ENCODE measurements at places on chromosomes 16 and 17.

DNA sequence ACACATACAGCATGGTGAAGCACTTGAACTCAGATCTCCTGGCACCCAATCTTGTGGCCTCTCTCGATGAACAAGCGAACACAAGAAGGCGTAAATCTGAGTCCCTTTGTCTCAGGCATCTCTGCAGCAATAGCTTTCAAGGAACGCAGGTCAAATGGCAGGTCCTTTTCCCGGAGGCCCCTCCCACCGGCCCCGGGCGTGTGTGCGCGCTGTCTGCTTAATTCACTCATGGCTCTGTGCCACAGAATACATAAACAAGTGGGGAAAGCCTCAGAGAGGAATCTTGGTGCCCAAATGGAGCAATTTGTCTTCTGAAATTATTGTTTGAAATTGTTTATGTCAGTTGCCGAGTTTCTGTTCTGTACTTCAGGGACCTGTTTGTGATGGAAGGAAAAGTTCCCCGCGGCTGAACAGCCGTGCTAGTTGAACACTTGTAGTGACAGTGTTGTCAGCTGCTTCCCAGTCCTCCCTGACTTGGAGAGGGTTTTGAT, 14.8 kb downstream of the MYOCD start:
- DNase-seq, result no peak

DNA sequence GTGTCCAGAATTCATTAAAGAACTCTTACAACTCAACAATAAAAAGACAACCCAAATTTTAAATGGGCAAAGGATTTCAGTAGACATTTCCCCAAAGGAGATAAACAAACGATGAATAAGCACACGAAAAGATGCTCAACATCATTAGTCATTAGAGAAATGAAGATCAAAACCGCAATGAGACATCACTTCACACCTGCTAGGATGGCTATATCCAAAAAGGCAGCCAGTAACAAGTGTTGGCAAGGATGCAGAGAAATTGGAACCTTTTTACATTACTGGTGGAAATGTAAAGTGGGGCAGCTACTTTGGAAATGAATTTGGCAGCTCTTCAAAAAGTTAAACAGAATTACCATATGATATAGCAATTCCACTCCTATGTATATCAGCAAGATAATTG, 42.0 kb downstream of the PITPNM3 start:
- DNase-seq, result no peak

DNA sequence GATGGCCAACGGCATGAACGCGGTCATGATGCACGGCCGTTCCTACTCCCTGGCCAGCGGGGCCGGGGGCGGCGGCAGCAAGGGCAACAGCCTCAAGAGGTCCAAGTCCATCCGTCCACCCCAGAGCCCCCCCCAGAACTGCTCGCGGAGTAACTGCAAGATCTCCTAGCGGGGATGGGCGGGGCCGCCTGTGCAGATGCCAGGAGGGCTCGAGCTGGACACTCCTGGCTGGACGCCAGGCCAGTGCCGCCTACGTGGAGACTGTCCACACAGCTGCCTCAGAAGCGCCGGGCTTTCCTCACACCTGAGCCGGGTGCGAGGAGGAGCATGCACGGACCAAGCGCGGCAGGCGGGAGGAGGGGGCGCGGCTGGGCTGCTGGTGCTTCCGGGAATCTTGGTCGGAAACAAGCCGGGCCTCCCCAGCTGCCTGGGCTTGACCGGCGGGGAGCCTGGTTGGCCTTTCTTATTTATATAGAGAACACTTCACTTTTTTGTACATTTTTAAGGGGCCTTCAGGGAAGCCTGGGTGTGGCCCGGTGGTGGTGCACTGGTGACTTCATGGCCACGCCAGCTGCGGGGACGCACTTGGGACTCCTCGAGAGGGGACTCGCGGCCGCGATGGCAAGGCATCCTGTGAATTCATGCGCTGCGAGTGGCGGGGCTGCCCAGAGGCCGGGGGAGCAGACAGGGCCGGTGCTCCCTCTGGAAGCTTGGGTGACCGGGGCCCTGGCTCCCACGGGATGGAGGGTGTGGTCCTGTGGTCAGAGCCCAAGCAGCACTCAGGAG, 3.1 kb upstream of the WFIKKN1 start:
- no peak for DNase-seq

DNA sequence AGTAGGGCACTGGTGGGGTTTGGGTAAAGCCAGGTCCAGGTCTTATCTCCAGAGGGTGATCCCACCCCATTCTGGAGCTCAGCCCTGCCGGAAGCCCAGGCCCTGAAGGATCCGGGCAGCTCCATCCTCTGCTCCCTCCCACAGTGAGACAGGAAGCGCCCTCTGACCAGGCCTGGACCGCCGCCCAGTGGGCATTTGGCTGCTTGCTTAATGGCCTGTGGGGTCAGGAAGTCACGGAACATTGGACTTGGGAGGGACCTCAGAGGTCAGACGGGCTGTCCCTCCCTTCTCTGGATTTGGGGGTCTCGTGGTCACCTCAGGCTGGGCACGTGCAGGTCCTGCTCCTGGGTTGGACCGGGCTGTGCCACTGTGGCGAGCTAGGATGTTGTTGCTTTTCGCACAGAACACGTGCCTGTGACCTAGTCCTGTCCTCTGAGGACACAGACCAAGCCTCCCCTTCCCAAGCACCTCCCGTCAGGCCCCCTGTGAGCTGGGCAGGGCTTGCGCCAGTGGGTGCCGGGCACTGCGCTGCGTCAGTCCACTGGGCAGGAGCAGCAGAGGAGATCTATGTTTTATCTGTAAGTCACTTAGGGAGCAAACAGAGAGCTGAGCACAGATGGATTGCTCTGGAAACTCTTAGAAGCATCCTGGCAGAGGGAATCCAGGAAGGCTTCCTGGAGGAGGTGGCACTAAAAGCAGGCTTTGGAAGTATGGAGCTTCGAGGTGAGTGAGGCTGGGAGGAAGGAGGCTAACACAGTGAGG, 49.4 kb upstream of the GSE1 start:
- DNase-seq, result peak; percentile 57

DNA sequence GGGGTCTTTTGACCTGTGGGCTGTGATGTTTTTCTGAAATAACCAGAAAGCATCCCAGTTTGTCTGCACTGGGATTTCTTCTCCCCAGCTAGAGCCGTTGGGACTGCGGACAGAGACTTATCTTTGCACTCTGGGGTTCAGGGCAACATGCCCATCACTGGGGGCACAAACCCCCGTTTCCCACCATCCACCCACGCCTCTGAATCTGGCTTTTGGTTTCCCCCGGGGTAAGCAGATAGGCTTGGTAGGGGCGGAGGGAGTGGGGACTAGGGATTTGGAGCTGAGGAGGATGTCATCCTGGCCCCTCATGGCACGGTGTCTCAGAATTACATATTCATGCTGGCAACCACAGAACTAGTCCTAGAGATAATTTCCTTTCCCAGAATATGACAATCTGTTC, 68.6 kb downstream of the CCDC182 start:
- no peak for DNase-seq

GRCh38 chr17:80092959-80093358, 8.4 kb upstream of the GAA start:
- no peak for DNase-seq

DNA sequence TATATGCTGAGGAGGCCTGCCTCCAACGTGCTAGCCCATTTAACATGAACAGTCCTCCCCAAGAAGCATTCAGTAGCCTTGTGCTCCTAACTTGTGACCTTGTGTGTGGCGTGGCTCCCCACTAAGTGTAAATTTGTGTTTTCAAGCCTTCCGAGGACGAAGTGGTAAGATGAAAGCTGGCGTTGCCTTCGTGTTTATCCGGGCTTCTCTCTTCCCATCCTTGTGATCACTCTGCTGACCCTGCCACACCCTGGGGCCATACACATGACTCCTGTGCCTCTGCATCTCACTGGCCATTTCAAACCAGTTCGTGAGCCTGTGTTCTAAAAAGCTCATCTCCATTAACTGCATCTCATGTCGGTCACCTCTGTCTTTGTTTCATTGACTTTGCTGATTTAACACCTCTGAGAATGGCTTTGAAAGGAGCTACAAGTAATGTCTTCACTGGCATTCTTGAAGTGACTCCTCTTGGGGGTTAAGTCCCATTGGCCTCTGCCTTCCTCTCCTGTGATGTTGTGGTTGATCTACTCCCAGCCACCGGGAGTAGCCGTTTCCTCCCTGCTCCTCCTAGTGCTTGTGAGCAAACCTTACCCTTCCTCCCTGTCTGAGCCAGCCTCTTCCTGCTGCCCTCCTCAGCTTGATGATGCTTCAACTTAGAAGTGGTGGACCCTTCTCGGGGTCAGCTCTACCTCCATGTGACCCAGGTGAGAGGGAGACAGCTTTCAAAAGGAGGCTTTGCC, 27.4 kb upstream of the NAGLU start:
- no peak for DNase-seq

- peak; percentile 3 for DNase-seq
Observed at GRCh38 chr17:77999413-78000173, 41.1 kb downstream of the TNRC6C start.

DNA sequence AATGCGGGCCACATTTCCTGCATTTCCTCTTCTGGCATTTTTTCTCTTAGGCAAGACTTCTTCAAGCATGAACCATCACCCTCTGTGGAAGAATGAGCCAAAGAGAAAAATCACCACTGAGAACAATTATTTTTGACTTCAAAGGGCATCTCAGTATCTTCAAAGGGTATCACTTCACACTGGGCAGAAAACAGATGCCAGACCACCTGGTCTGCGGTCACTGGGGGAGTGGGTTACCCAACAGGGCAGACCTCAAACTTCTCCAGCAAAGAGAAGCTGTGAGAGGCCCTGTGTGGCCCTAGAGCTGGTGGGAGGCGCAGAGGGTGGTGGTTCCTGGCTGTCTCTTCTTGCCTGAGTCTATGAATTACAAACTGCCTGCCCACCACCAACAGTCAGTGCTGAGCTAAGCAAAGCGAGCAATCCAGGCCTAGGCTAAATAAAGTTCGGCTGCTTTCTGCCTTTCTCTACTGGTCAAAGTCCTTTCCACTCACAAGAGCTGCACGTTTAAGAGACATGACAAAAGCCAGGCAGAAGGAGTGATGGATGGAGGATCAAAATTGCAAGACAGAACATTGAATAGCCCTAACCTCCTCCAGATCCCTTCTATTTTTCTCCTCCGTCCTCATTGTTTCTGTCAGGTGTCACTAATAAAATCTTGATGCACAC, 602.7 kb upstream of the CDH5 start:
- DNase-seq, result no peak

DNA sequence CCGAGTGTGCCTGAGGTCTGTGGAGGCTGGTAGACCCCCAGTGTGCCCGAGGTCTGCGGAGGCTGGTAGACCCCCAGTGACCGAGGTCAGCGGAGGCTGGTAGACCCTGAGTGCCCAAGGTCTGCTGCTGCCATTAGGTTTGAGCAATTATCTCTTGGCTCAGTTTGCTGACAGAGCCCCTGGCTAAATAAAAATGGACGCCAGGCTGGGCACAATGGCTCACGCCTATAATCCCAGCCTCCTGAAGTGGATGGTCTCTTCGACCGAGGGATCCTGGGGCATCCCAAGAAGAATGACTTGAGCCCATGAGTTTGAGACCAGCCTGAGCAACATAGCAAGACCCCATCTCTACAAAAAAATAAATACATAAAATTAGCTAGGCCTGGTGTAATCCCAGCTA, 98.7 kb upstream of the ZNF469 start:
- DNase-seq, result no peak

GRCh38 chr17:81302861-81303333, 7.8 kb upstream of the SLC38A10 start:
- DNase-seq, result no peak

DNA sequence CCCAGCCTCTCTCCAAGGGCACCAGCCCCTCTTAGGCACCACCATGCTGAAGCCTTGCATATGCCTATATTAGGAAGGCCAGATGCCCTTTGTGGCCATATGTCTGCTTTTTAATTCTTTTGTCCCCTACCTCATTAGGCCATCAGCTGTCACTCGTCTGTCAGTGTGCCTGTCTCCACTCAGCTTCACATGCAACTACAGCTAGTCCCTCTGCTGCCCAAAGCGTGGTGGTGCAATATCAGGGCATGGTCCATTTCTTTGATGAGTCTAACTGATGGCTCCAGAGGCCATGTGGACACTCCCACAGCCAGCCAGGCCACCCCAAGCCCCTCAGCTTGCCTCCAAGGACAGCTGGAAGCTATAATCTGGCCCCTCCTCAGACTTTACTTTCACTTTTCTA, 36.3 kb downstream of the MYO18A start:
- peak; percentile 39 for DNase-seq

GRCh38 chr17:58564243-58564642, 49.8 kb upstream of the MTMR4 start:
- DNase-seq, result no peak

- no peak for DNase-seq
Observed at GRCh38 chr16:3009568-3010390, 2.9 kb upstream of the CLDN9 start.

- DNase-seq, result no peak
Observed at GRCh38 chr16:81261049-81261648, 22.7 kb downstream of the BCO1 start.

- DNase-seq, result no peak
Observed at GRCh38 chr16:11536104-11536866, 50.4 kb downstream of the LITAF start.

- peak; percentile 58 for DNase-seq
Observed at GRCh38 chr17:47077576-47077975, 98.5 kb upstream of the RPRML start.

DNA sequence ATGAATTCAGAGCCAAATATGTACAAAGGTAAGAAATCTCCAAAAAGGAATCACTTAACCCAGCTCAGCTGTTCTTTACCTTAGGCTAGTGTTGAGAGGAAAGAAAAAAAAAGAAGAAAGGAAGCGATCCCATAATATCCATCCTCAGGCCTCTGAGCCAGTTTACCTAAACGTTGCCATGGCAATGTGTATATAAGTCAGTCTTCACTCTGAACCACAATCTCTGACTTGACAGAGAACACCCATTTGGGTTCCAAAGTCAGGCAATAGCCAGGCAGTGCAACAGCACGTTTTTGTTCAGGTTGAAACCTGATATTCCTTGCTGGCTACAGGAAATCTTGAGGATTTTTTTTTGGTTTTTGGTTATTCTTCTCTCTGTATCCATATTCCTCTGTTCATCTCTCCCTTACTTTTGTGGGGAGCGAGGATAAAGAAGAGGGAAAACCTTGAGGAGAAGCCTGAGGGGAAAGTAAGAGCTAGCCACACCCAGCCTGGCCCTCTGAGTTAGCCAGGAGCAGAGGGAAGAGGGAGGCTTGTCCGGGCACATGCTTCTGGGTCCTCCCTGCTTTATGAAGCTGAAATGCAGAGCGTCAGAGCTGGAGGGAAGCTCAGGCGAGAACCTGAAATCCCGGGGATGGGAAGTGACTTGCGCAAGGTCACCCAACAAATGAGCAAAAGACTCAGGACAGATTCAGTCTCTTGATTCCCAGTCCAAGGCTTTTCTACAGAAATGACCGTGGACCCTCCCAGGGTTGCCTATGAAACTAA, 152.7 kb downstream of the SOX9 start:
- DNase-seq, result no peak

GRCh38 chr16:1779741-1780676, 2.4 kb downstream of the SPSB3 start:
- no peak for DNase-seq

- no peak for DNase-seq
Observed at GRCh38 chr17:78958641-78959127, 21.0 kb downstream of the LGALS3BP start.

GRCh38 chr17:19728084-19728495, 11.7 kb upstream of the SLC47A2 start:
- peak; percentile 34 for DNase-seq

DNA sequence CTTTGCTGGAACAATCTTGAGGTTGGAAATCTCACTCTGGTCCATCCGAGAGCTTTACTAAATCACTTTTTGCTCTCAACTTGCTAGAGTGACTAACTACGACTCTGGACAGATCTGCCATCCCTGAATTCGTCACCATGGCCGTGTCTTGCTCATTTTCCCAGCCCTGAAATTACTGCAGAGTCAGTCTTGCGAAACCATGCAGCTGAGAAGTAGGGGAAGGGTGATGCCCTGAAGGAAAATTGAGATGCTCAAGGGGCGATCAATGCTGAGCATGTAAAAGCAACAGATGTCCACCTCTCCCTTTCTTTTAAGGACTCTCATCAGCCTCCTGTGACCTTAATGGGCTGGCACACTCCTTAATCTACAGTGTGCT, 18.8 kb downstream of the PCTP start:
- peak; percentile 87 for DNase-seq
